ENCODE measurements at places on chromosomes 7 and 10.

DNA sequence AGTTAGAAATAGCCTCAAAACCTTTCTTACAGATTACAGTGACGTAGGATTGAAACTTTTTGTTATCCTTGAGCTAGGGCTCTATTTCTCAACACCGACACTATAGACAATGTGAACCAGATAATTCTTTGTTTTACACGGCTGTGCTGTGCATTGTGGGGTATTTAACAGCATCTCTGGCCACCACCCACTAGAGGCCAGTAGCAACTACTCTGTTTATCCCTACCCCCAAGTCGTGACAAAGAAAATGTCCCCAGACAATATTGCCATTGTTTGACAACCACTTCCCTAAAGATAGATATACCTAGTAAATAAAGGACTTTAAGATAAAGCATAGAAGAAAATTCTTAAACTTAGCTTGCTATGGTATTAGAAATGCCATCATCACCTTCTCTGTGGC lies 359.6 kb downstream of the ARL4A start:
- DNase-seq: no peak

GRCh38 chr10:34922138-34922537 lies 107.0 kb upstream of the PARD3 start:
- no peak for DNase-seq

DNA sequence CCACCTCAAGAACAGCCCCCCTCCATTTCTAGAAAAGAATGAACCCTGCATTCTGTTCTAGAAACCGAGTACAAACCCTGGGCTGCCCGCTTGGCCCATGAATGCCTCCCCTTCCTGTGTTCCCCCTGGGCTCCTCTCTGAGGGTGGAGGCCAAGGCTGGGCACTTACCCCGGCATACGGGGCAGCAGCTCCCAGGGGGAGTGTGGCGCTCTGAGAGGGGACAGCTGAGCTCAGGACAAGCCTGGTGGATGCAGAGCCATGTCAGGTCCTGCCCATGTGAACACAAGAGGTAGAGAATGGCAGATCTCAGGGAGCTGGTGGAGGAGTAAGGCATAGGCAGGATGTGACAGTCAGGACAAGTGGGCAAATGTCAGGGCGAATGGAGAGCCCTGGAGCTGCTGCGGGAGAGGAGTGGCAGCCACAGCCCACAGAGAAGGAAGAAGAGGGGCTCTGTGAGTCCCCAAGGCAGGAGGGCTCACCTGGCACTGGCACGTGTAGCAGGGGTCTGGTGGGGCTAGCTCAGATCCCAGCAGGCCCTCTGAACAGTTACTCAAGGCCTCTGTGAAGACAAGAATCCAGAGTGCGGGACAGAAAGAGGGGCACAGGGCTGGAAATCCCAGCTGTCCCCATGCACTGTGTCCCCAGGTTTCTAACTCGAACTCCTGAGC lies 18.9 kb downstream of the ATP6V1F start:
- DNase-seq: no peak

DNA sequence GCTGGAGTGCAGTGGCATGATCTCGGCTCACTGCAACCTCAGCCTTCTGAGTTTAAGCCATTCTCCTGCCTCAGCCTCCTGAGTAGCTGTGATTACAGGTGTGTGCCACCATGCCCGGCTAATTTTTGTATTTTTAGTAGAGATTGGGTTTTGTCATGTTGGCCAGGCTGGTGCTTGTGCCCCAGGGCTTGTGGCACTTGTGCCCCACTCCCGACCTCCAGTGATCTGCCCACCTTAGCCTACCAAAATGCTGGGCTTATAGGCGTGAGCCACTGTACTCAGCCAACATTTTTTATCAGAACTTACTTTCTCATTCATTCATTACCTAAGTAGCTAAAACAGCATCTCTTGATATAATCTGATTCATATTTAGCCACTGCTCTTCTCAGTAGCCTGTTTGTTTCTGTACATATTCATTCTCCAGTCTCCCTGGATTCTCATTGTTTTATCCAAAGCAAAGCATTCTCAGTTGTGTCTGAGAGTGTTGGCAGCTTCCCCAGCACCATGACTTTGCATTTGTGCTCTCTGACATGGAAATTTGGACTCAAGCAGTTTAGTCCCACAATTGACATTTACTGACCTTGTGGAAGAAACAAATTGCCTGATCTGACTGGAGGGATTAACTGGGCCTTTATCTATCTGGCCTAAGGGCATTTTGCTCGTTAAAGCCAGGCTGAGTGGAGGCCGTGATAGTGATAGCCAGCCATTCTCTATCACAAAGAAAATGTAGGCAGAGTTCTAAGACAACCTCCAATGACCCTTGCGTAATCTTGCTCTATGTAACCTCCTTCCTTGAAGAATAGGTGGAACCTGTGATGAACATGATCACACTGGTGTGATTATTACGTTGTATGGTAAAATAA lies 44.9 kb downstream of the AKR1B15 start:
- no peak for DNase-seq

DNA sequence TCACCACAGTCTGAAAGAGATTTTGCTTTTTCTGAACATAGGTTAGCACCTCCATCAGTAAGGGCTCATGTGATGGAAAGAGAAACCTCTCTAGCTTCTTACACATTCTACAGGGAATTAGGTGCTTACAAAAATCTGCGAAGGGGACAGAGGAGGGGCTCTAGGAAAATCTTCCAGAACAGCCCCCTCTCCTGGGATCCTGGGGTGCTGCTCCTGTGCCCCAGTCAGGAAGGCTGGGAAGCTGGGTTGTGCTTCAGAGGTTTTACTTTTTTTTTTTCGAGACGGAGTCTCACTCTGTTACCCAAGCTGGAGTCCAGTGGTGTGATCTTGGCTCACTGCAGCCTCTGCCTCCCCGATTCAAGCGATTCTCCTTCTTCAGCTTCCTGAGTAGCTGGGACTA lies 7.5 kb upstream of the FAM171A1 start:
- no peak for DNase-seq

DNA sequence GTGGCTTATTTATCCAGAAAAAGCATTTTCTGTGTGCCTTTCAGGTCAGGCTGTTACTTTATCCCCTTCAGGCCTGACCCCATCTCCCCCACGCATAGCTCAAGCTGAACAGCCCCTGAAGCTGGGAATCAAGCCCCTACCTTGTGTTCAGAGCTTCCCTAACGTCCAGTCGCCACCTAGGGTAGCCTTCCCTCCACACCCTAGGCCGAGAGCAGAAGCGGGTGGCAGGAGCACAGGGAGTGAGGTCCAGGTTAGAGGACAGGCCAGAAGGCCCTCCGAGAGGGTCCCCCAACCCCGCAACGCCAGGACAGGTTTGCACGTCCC lies 479 bp upstream of the SEMA4G start:
- DNase-seq: no peak

DNA sequence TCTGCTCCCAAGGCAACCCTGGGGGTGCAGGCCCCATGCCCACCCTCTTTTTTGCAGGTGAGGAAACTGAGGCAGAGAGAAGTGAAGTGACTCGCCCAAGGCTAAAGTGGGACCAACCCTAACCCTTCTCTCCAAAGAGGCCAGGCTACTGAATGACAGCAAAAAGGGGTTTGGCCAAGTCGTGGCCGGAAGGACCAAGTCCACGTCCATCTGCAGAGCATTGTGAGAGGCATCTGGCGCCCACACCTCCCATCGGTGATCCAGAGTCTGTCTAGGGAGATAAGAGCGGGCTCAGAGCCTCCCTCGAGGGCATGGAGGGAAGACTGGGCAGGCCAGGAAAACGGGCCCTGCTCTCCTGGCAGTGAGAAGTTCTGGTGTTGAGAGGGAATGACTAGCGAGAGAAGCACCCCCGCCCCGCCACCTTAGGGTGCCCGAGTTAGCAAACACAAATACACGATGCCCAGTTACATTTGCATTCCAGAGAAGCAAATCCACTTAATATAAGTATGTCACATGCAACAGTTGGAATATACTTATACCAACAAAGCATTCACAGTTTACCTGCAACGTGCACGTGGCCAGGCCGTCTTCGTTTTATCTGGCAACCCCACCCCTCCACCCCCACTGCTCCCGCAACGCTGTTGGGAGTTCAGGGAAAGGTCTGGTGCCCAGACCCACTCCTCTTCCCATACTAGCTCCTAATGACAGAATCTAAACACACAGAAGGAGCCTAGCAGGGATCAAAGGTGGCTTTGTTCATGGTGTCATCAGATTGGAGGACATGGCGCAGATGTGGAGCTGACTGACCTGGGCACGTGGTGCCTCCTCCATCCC lies 124.9 kb downstream of the OAT start:
- DNase-seq: no peak

DNA sequence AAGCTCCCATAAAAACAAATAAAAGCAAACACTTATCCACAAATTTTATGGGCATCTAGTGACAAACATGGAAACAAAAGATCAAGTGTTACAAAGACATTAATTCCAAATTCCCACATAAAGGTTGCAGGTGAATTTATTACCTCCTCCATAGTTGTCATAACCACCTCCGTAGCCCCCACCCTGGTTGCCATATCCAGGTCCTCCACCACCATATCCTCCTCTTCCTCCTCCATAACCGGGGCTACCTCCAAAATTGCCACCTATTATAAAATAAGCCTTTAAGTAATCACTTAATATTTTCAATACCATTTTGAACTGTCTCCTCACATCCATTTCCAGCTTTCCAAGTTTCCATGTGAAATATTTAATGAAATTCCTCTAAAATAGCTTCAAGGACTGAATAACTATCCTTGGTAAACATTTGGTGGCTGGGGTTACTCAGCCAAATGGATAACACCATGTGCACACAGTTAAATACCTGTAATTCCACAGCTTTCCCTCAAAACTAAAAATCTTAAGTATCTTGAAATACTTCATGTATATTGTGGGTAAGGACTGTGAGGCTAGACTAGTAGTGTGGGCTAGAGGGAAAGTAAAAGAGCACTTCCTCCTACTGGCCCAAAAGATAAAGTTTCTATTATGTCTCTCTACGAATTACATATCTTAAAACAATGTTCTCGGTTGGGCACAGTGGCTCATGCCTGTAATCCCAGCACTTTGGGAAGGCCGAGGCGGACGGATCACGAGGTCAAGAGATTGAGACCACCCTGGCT lies 6.9 kb downstream of the HNRNPA2B1 start:
- DNase-seq: no peak

GRCh38 chr10:124745673-124746072 lies 1.5 kb upstream of the FAM53B start:
- no peak for DNase-seq

DNA sequence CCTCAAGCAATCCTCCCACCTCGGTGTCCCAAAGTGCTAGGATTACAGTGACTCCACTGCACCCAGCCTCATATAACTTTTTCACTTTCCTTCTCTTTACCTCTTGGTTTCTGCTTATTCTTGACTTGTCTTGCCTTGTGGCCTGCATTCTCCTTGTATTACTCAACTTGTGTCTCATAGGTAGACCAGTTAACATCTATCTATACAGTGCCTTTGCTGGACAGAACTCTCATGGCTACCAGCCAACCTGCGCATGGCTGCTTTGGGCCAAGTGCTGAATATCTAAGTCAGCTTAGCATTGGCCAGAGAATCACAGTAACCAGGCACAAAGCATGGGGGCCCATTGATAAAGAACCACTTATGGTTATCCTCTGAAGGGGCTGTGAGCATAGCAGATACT lies 42.6 kb upstream of the ZNRF2 start:
- DNase-seq: no peak

DNA sequence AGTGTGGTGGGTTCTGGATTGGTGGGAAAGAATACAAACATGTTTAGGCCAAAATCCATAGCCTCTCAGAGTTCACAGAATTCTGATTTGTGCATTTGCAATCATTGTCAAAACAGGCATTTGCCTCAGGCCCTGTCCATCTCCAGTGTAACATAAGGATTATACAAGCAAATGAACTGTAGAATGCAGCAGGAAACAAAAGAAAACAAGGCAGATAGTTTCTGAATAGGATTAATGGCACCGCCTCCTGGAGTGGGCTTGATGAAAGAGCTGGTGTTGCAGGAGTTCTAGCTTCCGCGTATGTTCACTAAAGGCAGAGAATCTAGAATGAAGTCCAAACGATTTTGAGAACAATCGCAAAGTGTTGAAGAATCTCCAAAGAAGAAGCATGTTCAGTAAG lies 11.3 kb upstream of the MPP7 start:
- DNase-seq: no peak

- no peak for DNase-seq
Observed at GRCh38 chr7:33425395-33425794, 296.0 kb downstream of the BBS9 start.
